ENCODE measurements at places on chromosomes 2 and 18.

- no peak for DNase-seq
Observed at GRCh38 chr2:129915303-129915840, 64.1 kb upstream of the RAB6C start.

GRCh38 chr2:172806493-172806892 lies 70.8 kb downstream of the RAPGEF4 start:
- DNase-seq = no peak

GRCh38 chr2:1656326-1656960 lies 87.9 kb downstream of the PXDN start:
- DNase-seq = no peak

DNA sequence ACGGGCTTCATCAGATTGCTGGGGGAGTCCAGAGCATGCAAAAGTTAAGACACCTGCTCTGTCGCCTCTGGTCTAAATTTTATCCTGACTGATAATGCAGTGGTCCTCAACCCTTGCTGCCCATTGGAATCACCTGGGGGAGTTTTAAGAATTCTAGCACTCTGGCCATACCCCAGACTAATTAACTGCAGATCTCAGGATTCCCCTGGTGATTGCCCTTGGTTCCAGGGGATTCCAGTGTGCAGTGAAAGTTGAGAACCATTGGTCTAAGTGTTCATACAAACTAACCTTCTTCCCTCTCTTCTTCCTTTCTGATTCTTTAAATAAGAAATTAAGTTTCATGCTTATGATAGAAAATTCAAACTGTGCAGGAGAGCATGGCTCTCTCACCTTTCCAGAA lies 105.7 kb upstream of the MGAT5 start:
- no peak for DNase-seq

DNA sequence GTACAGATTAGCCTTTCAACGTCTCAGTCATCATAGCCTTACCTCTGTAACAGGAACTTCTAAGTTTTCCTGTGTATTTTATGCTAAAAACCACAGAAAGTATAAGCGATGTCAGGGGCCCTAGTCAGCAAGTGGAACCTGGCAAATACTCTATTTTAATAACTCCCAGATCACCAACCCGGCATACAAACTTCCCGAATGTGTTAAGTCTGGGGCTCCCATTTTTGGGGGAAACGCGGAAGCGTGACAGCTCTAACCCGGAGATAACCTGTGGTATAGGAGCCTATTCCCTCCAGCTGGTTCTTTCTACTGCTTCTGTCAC lies 574 bp downstream of the NIFK start:
- DNase-seq = no peak

DNA sequence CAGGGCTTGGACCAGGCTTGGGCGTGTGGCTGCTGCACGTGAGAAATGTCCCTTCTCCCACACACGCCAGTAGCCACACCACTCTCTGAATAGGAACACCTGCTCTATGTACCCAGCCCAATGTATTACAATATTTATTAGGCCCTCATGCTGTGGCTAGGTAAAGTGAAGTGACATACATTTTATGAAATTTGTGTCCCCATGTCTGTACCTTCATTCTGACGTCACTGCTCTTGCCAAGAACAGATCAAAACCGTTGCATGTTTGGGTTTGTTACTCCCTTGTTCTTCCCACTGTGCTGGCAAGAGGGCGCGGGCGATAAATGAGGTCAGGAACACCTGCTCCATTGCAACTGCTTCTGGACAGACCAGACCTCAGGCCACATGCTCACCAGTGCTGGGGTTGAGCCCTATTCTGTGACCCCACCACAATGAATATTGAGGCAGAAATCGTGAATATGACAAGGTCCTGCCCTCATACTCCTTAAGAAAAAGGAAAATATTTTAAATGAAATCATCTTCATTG lies 436.4 kb upstream of the SALL3 start:
- DNase-seq = no peak

DNA sequence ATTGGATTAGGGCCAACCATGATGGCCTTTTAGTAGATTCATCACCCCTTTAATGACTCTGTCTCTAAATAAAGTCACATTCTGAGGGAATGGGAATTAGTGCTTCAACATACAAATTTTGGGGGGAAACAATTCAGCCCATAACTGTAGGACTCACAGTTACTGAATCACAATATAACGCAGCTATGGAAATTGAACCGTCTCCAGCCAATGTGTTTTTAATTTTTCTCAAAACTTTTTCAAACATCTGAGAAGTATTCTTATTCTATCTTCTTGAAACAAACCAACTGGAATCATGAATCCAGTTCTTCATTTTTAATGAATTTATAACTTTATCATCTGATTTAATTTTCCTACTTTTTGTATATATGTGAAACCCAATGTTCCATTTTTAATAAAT lies 373.1 kb upstream of the SYT4 start:
- no peak for DNase-seq

- no peak for DNase-seq
Observed at GRCh38 chr2:236205867-236206645, 37.9 kb upstream of the GBX2 start.

DNA sequence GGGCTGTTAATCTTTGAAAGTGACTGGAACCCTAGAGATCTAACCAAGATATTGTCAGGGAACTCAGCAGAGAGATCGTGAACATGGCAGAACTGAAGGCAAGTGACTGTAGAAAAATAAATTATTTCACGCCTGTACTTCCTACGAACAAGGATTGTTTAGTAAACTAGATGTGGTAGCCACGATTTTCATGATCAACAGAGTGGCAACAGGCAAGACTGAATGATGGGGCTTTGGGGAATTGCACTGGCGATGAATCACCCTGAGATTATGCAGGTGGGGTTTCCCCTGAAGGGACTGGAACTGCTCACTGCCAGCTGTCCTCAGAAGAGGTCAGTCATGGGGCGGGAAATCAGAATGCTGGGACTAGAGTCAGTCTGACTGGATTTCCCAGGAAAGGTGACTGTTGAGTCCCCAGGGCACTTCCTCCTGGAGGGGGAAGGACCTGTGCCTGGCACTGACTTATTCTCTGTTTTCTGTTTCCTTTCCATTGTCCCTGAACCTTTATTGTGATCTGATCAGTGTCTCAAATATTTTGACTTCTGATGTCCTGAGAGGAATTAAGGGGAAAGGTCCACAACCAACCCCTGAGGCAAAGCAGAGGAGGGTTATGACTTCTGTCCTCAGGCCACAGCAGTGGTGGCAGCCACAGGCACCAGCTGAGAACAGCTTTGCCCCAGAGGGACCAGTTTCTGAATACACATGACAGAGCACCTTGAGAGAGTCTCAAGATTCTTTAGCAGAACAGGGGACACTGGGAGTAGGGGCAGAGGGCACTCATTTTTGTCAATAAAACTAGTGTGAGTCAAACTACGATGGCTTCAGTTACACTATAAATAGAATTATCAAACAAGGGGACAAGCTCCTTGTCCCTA lies 70.0 kb downstream of the NAB1 start:
- peak; percentile 68 for DNase-seq

DNA sequence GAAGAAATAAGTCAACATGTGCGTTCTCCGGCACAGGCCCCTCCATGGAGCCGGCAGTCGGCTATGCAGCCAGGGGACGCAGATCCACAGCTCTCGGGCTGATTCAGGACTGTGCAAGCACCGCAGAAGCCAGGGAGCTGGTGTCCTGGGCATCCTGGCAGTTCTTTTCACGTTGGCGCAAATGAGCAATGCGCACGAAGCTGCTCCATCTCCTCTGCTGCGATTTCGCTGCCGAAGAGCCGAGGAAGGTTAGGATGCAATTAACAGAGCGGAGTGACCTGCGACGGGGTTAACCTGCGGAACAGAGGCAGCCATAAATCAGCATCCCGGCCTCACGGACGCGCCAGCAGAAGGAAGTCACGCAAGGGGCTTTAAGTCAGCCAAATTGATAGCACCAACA lies 107.1 kb upstream of the POU3F3 start:
- no peak for DNase-seq

DNA sequence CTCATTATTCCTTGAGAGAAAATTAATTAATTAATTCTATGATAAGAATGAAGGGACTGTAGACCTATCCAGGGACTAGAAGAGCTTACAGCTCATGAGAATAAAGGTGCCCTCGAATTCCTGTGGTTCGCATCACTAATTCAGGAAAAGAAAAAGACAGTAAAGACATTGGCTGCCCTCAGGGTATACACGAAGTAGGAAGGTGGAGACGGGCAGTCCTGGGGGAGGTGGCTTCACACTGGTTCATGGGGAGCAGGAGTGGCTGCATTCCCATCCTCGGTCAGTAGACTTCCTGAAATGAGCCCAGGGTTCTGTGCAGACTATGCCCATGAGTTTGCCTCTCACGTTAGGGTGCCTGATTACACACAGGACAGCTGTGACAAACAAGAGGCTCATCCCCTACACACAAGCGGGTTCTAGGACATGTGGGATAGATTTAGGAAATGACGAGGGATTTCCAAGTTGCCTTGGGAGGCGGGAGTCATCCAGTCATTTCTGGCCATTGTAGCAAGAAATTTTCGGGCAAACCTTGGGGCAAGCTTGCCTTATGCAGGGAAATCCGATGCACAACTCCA lies 282.2 kb downstream of the CYP26B1 start:
- DNase-seq = no peak

- no peak for DNase-seq
Observed at GRCh38 chr2:151771599-151772358, 37.5 kb upstream of the NEB start.

DNA sequence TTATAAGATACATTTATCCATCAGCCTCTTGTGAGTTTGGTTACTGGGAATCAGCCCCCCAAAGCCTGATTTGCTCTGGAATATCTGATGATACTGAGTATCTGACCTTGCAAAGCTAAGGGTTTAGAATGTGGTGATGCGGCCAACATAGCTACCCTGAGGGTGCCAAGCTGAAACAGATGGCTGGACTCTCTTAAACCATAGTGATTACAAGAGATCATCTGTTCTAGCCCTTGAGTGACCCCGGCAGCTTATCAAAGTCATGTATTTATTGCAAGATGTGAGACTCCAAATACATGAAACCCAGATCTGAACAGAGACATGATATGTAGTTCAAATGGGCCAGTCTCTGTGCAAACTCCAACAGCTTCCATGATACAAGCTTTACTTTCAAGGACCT lies 78.2 kb upstream of the CABLES1 start:
- DNase-seq = no peak

GRCh38 chr18:48928787-48929186 lies 22.0 kb downstream of the SMAD7 start:
- peak; percentile 59 for DNase-seq

DNA sequence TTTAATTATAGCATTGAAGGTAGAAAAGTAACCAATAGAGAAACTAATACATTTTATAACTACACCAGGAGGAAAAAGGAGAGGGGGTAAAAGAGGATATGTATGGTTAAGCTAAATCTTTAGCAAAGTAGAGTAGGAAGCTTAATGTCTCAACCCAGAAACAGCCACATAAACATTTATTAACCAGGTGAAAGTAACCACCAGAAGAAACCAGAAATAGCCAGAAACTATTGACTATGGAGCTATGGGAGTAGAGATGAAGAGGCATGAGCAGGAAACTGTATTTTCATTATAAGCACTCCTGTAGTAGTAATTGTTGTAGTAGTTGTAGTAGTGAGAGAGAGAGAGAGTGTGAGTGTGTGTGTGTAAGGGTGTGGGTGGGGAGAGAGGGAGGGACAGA lies 617.5 kb upstream of the CHAC2 start:
- DNase-seq = no peak

DNA sequence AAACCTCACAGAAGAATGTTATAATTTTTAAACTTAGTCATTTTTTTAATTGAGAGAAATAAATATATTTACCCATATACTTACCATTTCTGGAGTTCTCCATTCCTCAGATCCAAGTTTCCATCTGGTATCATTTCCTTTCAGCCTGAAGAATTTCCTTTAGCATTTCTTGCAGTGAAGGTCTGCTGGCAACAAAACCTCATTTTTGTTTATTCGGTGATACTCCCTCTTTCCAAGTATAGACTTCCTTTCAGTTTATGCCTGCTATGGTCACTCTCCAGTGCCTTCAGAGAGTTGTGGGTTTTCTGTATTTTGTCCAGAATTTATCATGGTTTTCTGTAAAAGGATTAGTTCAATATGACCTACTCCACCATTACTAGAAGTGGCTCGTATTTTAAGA lies 17.0 kb downstream of the WDPCP start:
- no peak for DNase-seq

- DNase-seq = no peak
Observed at GRCh38 chr2:175282300-175282699, 100.8 kb upstream of the ATP5MC3 start.

DNA sequence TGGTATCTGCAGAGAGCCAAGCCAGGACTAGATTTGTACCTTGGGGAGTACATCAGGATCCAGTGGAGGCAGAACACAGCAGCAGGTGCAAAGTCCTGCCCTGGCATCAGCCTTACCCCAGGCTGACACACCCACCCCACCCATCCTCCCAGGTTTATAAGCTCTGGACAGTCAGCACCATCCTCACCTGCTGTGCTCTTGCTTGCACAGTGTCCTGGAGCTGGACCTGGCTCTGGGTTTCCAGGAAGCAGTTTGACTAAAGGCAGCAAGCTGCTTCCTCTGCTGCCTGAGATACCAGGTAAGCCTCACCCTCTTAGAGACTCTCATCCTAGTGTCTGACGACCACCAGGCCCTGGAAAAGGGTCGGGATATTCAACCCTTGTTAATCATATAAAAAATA lies at the start of gene SULT1C3:
Gene SULT1C3, plus strand, starts transcription at position 183 of the 400 bp plus-strand sequence. CDS start 7,227 bp downstream, outside the sequence.
- DNase-seq = no peak

DNA sequence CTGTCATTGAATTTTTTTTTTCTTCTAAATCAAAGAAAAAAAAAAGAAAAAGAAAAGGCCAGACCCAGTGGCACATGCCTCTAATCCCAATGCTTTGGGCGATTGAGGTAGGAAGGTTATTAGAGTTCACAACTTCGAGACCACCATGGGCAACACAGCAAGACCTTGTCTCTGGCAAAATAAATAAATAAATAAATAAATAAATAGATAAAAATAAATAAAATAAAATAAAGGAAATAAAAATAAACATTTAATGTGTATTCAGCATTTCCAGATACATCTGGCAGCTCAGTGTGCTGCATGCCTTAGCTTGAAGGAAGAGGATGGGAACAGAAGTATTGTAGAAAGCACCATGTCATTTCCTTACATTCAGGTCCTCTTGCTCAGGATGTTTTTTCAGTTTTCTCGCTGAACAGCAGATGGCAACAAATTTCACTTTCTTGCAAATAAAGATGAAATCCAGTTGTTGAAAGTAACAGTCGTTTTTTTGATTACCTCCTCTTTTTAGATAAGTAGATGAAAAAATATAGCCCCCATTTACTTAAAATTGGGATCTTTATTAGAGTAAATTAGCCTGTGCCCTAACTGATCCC lies 25.7 kb upstream of the FAM178B start:
- no peak for DNase-seq

- DNase-seq = no peak
Observed at GRCh38 chr2:82411071-82411470, 2048.0 kb downstream of the SUCLG1 start.

- DNase-seq = no peak
Observed at GRCh38 chr18:1464444-1465217, 560.0 kb downstream of the ADCYAP1 start.

- no peak for DNase-seq
Observed at GRCh38 chr2:25414781-25415180, 73.1 kb upstream of the DNMT3A start.

- no peak for DNase-seq
Observed at GRCh38 chr2:231241755-231242507, 43.5 kb downstream of the ARMC9 start.

- no peak for DNase-seq
Observed at GRCh38 chr2:11433822-11434221, 32.1 kb downstream of the E2F6 start.

- no peak for DNase-seq
Observed at GRCh38 chr2:8202132-8202531, 479.7 kb upstream of the ID2 start.

- no peak for DNase-seq
Observed at GRCh38 chr2:175937216-175937615, 64.9 kb downstream of the LNPK start.
